ENCODE measurements at places on chromosomes 5 and 9.

- no peaks in the 10 kb centered on the region for H3K4me1 ChIP-seq
- no peak overlapping the region for H3K4me3 ChIP-seq
- H3K27ac ChIP-seq: no peak overlapping the region
- H3K36me3 ChIP-seq: no peaks in the 10 kb centered on the region
Observed at GRCh38 chr5:11507156-11507910, 396.9 kb downstream of the CTNND2 start.

GRCh38 chr5:139676406-139676805 lies 28.3 kb downstream of the CXXC5 start:
- no peaks in the 10 kb centered on the region for H3K36me3 ChIP-seq
- H3K4me3 ChIP-seq: no peak overlapping the region
- peak overlapping the region; percentile 11 for H3K27ac ChIP-seq

DNA sequence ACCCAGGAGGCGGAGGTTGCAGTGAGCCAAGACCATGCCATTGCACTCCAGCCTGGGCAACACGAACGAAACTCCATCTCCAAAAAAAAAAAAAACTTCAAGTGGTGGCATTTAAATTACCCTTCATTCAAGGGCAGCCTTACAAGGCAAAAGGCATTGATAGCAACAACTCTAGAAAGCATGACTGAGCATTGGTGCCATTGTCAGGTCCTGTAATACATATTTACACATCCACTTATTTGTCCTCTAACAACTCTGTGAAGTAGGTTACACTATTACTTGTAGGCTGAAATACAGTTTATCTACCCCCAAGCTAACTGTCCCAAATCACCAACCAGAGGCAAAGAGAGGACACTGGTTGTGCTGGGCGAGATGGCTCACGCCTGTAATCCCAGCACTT lies 52.7 kb upstream of the LARP1 start:
- no peak for DNase-seq
- H3K27ac ChIP-seq: no peak overlapping the region
- no peak overlapping the region for H3K4me3 ChIP-seq
- H3K4me1 ChIP-seq: no peaks in the 10 kb centered on the region
- H3K27me3 ChIP-seq: peaks cover 5% of the 10 kb centered on the region

- no peaks in the 10 kb centered on the region for H3K36me3 ChIP-seq
- H3K4me3 ChIP-seq: no peak within 1 kb of the TSS
- peaks cover 5% of the 10 kb centered on the region for H3K27me3 ChIP-seq
- no peak for DNase-seq
- H3K4me1 ChIP-seq: peaks cover 9% of the 10 kb centered on the region
- no peak within 1 kb of the TSS for H3K27ac ChIP-seq
Observed at GRCh38 chr5:36301858-36302603, at the start of gene RANBP3L. RANBP3L (minus strand) TSS chr5:36301902; CDS start chr5:36301416, 486 bp downstream.

DNA sequence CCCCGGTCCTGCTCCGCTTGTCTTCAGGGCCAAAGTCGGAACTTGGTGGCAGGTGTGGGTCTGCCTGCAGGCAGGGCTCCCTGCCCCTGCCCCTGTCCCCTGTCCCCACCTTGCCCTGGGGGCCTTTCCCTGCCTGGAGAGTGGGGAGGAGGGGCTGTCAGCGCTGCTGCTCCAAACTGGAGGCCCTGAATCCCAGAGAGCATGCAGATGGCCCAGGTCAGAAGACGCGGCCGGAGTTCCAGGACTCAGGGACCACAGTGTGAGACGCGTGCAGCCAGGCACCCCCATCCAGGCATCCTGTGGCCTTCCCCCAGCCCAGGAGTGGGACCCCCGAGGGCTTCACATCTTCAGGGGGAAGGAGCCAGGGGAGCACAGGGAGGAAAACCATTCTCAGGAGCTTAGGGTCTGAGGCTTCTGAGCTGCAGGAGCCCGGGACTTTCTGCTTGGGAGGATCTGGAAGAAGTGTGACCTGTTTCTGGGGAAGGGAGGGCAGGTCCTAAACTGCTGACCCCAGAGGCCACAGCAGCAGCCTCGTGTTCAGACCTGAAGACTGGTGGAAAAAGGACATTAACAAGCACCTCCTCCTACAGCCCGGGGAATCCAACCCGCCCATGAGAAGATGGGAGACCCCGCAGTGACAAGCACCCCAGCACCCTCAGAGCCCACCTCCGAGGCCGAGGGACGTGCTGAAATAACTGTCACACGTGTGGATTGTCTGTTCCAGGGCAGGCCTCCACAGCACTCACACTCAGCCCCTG lies 38.0 kb downstream of the RASGEF1C start:
- no peaks in the 10 kb centered on the region for H3K4me1 ChIP-seq
- H3K27me3 ChIP-seq: peaks cover 3% of the 10 kb centered on the region
- no peak for DNase-seq
- no peak overlapping the region for H3K27ac ChIP-seq
- H3K4me3 ChIP-seq: no peak overlapping the region

DNA sequence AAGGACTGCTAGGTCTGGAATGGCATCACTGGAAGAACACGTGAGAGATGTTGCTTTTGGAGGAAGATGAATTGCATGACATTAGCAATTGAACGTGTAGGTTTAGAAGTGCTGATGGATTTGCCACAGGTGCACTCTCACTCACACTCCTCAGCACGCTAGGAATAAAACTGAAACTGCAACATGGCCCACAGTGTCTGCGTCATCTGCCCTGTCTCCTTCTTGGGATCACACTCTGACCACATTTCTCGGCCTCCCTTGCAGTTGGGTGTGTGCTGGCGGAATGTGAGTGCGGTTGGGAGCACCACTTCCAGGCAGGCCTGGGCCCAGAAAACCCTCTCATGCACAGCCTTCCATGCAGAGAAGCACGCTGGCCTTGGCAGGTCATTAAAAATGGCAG lies 152.8 kb upstream of the LHFPL2 start:
- no peak overlapping the region for H3K27ac ChIP-seq
- H3K4me3 ChIP-seq: no peak overlapping the region
- no peaks in the 10 kb centered on the region for H3K4me1 ChIP-seq
- DNase-seq: no peak
